ENCODE measurements at places on chromosomes 1 and 21.
A peak's percentile ranks its signal among the peaks of the same experiment; 100 is the strongest.

DNA sequence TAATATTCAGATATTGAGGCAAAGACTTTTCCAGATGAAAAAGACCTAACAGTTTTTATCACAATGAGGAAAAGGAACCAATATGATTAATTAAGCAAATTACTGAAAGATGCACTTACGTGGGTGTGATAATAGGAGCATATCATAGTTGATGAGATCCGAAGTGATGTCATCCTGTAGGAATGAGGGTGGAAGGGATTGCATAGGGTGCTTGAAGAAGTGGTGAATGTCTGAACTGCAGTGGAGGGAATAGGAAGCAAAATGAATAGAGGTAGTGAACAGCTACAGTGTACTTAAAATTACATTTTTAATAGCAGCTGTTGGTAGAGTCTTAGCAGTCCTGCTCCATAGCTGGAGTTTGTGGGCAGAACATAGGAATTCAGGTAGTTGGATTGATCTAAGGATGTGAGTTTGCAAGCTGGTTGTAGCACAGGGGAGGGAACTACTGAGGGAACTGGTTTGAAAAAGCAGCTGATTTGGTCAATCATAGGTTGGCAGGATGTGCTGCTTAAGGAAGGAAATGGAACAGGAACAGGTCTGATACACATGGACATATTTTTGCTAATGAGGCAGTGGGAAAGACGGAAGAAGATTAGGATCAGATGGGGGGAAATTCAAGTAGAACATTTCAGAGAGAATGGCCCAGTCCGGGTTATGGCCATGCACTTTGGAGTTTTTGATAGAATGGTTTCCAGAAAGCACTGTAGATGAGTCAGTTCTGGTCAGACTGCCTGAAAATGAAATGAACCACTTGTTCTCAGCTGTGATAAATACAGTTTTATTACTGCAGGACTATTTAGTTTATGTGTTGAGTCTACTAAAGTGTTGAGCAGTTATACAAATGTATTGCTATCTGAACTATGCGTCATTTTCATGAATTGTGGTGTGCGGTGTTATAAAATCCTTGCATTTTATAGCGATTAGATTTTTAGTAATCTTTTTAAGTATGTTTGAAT, 155.8 kb downstream of the RYR2 start:
- no peak for DNase-seq

DNA sequence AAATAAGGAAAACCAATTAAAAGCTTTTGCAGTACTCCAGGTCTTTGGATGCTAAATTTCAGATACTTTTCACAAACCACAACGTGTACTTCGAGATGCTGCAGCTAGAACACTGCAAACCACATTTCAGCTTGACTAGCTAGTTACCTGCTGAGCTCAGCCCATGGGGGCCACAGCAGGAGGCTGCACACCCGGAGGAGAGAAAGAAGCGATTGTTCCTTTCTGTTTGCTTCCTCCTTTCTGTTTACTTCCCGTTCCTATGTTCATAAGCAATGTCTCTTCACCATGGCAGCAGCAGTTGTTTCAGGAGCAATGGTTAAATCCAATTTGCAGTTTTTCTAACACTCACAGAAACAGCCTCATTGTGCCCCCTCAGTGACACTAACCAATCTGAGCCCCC, 225.6 kb upstream of the FGGY start:
- no peak for DNase-seq

DNA sequence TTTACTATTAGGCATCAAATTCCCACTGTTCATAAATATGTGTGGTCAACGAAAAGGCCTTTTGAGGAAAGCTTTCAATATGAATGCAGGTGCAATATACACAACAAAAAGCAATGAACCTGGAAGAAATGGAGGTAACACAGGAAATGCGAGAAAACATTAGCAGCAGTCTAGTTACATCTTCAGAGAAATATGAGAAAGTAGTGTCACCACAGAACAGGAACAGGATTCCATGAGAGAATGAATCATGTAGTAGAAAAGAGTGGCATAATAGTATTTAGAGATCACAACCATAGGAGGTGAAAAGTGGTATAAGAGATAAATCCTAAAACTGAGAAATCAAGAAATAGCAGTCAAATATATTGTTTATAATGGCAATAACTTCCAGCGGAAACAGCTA, 103.7 kb downstream of the AK5 start:
- no peak for DNase-seq

- DNase-seq, result no peak
Observed at GRCh38 chr1:90357995-90358394, 359.1 kb downstream of the BARHL2 start.

DNA sequence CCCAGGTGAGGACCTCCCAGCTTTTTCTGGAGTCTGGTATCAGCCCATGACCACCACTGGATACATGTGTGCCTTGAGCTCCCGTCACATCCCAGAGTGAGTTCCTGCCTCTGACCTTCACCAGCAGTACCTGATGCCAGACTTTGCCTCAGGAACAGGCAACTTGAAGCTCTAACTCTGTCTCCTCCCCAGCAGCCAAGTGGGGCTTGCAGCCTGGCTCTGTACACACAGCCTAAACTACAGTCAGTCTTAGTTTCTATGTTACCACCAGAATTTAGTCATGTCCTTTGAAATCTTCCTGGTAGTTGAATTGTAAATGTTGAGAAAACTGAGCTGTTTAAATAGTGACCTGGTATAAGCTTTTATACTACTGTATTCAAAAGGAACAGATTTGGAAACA, 206.5 kb downstream of the LRRC40 start:
- DNase-seq, result no peak

DNA sequence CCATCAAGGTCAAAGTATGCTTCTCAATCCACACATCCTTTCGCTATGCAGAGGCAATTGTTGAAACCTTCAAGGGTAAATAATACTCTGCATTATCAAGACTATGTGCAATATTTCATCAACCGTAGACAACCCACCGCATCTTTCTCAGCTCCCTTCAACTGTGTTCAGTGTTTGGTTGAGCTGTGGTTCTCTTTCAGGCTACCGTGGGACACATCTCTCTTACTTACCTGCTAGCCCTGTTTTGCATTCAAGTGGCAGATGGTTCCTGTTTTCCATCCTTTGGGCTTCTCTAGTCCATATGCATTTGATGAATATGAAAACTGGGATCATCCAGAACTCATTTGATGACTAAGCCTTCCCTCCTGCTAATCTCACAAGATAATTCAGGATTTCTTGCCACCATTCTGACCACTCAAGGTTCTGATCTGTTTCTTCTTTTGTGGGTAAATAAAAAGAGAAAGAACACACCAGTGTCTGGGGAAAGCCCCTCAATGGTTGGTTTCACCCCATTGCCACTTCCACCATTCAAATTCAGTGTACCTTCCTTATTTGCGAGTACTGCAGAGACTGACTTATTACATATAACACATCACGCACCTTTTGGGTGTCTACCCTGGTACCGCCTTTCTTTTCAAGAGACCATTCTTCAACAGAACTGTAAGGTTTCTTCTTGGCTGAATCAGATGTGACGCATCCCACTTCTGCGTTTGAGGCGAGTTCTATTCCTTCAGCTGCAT, 61.7 kb downstream of the BACE2 start:
- no peak for DNase-seq

- DNase-seq, result no peak
Observed at GRCh38 chr1:224114787-224115175, 870 bp downstream of the FBXO28 start.

DNA sequence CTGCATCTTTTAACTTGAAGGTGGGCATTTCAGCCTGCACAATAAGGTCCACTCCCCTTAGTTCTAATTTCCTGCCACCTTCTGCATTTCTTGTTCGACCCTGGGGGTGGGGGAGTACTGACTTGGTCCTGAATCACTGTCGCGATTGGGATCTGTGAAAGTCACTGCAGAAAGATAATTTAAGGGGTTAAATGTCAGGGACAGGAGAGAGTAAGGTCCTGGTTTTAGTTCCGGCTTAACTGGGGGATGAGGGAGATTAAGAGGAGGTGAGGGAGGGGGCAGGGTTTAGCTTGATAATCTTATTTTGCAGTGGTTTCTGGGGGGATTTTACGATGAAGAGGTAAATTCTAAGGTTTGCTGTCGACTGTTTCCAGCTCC, 128.1 kb downstream of the MRPS6 start:
- no peak for DNase-seq

DNA sequence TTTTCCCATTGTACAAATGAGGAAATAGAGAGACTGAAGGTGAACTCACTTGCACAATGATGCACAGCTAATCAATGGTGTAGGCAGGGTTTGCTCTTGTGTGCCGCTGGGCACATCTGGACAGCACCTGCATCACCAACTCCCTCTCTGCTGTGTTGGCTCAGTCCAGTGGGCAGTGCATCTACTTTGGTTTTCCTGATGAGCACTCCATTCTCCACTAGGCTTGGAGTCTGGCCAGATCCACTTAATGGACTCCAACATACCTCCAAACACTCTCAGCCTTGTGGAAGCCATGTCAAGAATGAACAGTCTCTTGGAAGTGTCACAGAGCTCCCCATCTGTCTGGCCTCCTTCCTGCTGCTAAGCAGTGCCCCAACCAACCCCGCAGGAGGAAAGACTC, 152.2 kb downstream of the HIVEP3 start:
- DNase-seq, result no peak

DNA sequence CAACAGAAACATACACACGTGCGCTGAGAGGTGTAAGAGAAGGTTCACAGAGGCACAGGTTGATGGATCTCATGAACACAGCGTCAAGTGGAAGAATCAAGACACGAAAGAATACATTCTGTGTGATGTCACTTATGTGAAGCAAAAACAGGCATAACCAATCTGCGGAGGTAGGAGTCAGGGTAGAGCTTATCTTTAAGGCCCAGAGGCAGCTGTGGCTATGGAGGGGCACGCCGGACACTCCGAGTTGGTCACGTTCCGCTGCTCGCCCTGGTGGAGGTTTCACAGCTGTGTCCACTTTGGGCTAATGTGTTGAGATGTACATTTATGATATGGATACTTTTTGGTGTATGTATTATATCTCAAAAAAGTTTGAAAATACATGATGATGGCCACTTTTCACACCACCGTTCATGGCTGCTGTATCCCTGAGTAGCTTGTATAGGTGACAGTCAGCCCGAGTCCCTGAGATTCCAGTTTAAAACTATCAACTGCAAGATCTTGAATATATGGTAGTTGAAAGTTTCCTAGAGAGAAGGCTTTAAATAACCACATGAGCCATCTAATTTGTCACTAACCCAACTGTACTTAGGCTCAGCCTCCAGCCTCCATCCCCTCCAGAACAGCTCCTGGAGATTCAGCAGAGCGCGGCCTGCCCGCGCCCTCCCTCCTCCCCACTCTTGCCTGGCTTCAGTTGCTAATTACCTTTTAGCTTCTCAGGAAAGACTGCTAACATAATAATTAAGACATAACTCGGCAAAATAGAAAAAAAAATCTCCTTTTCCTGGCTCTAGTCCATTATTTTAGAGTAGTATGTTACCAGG, 6.7 kb upstream of the ADARB1 start:
- DNase-seq, result no peak

DNA sequence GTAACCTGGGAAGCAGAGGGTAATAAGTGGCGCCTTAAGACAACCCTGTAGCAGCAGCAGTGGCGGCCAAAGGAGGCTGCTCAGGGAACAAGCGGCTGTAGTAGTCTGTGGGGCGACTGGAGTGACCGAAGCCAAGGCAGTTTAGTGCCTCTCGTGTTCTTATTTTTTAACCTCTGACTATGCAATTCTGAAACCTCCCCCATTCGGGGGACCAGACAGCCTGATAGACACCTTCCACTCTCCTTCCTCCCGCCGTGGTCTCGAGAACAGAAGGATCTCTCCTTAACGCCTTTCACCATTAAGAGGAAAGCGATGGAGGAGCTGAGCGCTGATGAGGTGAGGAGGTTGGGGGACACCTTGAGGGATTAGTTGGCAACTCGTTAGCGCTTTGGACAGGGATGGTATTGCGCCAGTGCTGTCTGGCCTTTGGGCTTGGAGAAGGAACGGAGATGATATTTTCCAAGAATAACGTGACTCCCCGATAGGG, 644 bp downstream of the UBE4B start:
- no peak for DNase-seq

GRCh38 chr1:220579317-220579716, 51.4 kb downstream of the MARK1 start:
- DNase-seq, result no peak

GRCh38 chr1:239930686-239931262, 160.9 kb upstream of the FMN2 start:
- no peak for DNase-seq

- DNase-seq, result peak; percentile 9
Observed at GRCh38 chr1:201348211-201348566, 29.3 kb downstream of the TNNT2 start.

DNA sequence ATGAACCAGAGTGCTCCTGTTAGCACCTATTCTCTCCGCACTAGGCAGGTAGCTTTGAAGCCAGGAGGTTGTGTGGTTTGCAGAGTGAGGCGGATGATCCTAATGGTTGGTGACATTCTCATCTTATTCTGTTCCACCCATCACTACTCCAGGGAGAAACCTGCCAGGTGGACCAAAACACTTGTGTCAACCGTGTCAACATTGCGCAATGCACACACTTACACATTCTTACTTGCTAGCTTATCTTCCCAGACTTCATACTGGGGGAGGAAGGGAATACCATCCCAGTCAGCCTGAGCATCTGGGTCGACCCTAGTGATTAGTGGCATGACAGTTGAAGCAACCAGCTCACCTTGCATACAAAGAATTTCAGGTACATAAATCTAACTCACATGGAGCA, 236.9 kb downstream of the RPS6KC1 start:
- DNase-seq, result no peak

DNA sequence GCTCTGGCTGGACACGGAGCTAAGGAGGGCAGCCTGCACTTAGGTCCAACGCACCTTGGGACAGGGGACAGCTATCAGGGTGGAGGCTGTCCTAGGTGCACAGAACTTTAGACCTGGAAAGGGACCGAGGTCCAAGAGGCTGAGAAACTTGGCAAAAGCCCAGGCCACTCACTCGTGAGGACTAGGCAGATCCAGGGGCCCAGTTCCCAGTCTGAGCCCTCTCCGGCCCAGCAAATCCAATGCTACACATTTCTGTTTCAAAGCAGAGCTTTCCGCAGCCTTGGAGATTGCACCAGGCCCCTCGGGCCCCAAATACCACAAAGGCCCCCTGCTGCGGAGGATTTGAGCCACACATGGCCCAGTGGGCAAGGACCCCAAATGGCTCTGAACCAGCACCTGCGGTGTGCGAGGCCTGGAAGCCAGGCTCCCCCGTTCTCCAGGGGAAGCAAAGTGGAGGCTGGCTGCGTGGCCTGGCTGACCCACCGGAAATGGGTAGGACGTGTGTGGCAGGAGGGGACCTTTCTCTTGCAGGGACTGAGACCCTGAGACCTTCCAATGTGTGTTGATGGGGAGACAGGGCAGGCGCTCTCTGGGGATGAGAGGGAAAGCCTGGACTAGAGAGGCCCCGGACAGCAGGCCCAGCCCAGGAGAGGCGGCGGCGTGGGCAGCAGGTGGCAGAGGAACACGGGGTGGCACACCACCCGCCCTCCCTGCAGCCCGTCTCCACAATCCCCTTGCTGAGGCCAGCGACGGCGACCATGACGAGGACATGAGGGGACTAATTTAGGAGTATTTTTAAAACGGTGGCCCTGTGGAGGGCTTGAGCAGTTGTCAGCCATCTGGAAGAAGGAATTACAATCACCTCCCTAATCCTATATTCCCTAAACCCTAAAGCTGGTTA, 118.7 kb downstream of the CASZ1 start:
- no peak for DNase-seq

All from stimulated activated CD8-positive, alpha-beta memory T cell treated with anti-CD3 and anti-CD28 coated beads, Interleukin-7, amount 100 ng/mL, for 48 hours (primary cell).